K562 (cell line): ENCODE measurements at places on chromosomes 3 and 15. TPM values are rescaled to one million over a fixed set of nuclear protein-coding genes. Genes with fewer than 3 reads are reported as not detected.

Gene ACKR2
- total RNA-seq: 0.69 and 0.85 TPM in 2 replicates

Gene KLHL40
- total RNA-seq: not detected in 2 replicates

Gene CCR2
- total RNA-seq: not detected in 2 replicates

Gene GOLGA6L4
- total RNA-seq: 2.1 and 3.2 TPM in 2 replicates

Gene CLRN1
- total RNA-seq: not detected in 2 replicates

Gene CCR3
- total RNA-seq: not detected in 2 replicates

Gene ALAS1
- total RNA-seq: 24.3 and 27.6 TPM in 2 replicates

Gene PLS1
- total RNA-seq: 9.0 and 11.5 TPM in 2 replicates

Gene LNP1
- total RNA-seq: 3.0 and 3.4 TPM in 2 replicates

Gene THSD4
- 0.04 and 0.18 TPM in 2 replicates for total RNA-seq

Gene A4GNT
- total RNA-seq: not detected in 2 replicates

Gene GOLGA8G
- total RNA-seq: not detected in 2 replicates

GRCh38 chr15:56088389-56088788 is 95.0 kb upstream of the NEDD4 start:
- DNase-seq: no peak

GRCh38 chr15:77030928-77031375 is 36.0 kb downstream of the PSTPIP1 start:
- no peak for DNase-seq

GRCh38 chr15:34652726-34653033 is 69.2 kb upstream of the GOLGA8B start:
- DNase-seq: no peak

DNA sequence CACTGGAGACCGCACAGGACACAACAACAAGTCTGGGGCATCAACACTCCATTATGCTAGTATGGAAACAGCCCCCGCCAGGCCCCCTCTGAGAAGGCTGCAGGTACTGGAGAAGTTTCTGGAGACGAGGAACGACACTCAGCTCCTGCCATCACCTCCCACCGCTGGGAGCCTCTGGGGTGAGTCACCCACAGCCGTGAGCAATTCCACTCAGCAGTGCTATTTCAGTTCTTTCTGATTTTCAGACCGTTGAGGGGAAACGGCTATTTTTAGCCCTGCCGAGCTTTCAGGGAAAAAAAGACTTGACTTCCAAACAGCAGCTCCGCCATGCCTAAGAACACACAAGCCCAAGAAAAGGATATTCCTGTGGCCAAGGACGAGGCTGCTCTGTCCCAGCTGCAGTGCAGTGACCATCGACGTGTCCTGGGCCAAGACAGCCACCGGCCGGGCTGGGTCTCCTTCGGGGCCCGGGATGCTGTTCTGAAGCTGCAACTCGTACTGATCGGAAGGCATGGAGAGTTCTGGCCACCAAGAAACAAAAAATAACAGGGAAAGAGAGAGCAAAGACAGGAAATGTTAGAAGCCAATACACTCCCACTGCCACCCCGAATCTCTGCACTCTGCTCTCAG is 40.8 kb downstream of the NUP210 start:
- DNase-seq: no peak

GRCh38 chr3:190733591-190734146 is 128.8 kb downstream of the GMNC start:
- DNase-seq: no peak

DNA sequence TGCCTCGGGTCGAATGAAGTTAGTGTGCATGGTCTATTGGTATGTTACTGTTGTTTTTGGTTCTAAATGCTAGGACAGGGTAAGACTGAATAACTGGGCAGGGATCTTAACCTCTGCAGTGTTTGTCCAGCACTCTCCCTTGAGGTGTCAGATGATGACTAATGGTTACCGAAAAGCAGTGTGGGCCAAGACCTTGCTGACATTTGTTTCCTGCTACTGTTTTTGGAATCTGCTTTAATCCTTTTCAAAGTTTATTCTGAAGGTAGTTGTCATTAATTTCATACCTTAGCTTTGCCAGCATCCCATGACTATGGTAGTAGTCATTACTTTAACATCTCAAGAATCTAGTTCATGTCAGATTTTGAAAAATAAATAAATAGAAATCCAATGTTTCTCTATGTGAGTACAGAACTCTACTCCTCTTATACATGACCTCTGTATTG is 117.0 kb downstream of the P3H2 start:
- no peak for DNase-seq

DNA sequence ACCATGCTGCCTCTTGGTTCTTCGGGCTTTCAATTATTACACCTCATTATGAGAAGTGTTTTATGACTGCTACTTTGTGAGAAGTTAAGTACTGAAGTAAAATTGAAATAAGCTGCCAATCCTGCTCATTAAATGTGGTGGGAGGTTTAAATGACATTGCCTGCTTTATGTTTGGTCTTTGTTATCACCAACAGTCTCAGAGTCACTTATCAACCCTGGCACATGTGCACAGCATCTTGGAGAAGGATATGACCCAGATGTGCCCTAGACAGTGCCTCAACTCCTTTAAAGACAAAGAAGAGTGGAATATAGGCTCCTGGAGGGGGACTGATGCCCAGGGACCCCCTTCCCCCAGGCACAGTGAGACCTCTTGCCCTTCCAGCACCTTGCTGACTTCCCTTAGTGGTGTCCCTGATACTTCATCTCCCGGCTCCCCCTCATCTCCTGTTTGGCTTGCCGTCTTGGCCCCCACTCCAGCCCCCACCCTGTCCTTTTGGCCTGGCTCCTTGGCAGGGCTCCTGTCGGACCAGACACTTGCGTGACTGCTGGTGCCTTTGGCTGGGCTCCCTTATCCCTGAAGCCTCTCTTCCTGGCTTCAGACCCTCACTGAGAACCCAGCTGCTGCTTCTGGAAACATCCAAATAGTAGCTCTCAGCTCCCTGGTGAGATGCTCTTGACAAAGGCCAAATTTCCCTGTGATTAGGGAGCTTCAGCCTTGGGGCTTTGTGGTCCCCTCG is 39.8 kb downstream of the ARHGAP31 start:
- no peak for DNase-seq

GRCh38 chr3:9398700-9399336 is 1.4 kb downstream of the SETD5 start:
- DNase-seq: no peak

DNA sequence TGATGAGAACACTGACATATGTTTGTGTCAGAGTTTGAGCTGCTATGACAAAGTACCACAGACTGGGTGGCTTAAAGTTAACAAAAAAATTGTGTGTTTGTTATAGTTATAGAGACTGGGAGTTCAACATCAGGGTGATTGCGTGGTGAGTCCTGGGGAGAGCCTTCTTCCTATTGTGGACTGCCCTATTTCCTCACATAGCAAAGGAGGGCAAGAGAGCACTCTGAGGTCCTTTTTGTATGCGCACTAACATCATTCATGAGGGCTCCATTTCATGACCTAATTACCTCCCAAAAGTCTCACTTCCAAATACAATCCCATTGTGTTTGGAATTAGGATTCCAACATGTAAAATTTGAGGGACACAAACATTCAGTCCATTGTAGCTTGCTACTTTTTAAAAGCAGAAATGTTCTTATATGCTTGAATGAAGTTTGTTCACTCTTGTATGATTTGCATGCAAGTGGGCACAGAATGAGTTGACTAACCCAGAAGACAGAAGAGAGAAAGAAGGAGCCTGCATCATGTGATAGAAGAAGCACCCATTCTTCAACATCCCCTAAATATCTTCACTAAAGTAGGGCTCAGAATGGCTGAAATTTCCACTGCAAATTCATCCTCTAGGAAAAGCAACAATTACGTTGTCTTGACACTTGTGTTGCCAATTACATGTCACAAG is 18.9 kb upstream of the ALCAM start:
- DNase-seq: no peak

- DNase-seq: no peak
Measured at GRCh38 chr15:47395076-47395475, 322.2 kb upstream of the SEMA6D start.

- peak; percentile 76 for DNase-seq
Measured at GRCh38 chr3:39990532-39990931, 181.1 kb downstream of the MYRIP start.

- DNase-seq: peak; percentile 75
Measured at GRCh38 chr3:51974963-51975851, at the start of gene ABHD14A. Gene ABHD14A (plus strand): TSS chr3:51975064. CDS start chr3:51975136, 72 bp downstream.

DNA sequence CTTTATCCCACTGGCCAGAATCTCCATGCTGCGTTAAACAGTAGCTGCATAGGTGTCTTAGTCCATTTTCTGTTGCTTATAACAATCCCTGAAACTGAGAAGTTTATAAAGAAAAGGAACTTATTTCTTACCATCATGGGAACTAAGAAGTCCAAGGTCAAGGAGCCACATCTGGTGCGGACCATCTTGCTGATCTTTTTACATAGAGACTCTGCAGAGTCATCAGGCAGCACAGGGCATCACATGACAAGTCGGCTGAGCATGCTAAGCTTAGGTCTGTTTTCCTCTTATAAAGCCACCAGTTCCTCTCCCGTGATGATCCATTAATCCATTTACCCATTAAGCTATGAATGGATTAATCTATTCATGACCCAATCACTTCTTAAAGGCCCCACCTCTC is 22.4 kb upstream of the FAM174B start:
- DNase-seq: no peak

DNA sequence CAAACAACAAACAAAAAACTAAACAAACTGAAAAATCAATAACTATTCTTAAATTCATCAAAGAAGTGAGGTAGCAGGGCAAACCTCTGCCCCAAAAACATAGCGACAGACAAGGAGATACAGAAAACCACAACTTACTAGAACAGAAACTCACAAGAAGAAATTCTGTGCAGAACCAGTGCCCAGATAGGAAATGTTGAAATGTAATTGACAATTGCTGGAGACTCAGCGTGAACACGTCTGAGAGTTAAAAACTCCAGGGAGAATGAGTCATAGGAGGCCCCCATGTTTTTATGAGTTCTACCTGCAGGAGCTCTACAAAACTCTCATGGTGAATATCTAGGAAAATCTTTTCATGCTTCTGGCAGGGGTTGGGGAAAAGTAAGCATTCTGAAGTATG is 95.5 kb upstream of the SETMAR start:
- no peak for DNase-seq

- DNase-seq: no peak
Measured at GRCh38 chr3:173733029-173733652, 335.6 kb downstream of the NLGN1 start.

DNA sequence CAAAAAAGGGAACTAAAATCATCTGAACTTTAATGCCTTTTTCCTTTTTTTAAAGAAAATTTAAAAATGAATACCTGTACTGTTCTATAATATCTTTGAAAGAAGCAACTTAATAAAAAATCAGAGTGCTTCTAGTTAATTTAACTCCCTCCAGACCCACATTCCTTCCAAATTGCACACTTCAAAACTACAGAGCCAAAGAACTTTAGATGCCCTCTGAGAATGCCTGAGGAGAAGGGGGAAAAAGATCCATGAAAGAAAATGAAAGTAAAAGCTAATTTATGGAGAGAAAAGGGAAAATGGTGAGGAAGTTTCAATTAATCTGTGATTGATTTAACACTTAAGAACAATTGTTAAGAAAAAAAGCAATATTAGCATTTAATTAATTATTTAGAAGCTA is 1141.6 kb downstream of the IGSF11 start:
- DNase-seq: no peak

DNA sequence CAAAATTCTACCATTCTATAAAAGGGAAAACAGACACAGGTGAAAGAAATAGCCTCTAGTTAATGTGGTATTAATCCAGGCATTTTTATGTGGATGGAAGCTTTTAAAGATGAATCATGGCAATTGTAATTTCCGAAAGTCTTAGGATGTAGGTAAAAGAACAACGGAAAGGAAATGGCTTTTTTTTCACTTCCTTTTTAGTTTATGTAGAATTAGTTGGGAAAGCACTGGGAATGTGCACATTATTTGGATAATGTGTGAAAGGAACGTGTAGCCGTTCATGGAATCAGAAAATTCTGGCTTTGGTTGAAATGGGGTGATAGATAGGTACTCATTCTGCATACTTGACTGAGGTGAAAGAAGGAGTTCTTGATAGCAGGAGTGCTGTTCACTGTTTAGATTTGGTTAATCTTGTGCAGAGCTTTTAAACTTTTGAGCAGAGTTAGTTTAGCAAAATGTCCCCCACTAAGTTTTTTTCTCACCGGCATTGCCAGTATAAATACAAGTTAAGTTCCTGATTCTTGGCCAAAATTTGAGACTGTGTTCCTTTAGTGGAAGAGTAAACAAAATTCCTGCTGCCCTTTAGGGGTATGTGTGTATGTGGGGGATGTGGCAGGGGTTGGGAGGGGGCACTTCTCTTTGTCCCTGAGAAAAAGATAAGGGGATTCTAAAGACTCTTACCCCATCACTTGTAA is 20.2 kb upstream of the UTS2B start:
- DNase-seq: no peak

GRCh38 chr3:46670000-46670890 is 23.2 kb downstream of the ALS2CL start:
- DNase-seq: no peak

GRCh38 chr15:88299497-88299896 is 43.0 kb upstream of the NTRK3 start:
- DNase-seq: no peak

DNA sequence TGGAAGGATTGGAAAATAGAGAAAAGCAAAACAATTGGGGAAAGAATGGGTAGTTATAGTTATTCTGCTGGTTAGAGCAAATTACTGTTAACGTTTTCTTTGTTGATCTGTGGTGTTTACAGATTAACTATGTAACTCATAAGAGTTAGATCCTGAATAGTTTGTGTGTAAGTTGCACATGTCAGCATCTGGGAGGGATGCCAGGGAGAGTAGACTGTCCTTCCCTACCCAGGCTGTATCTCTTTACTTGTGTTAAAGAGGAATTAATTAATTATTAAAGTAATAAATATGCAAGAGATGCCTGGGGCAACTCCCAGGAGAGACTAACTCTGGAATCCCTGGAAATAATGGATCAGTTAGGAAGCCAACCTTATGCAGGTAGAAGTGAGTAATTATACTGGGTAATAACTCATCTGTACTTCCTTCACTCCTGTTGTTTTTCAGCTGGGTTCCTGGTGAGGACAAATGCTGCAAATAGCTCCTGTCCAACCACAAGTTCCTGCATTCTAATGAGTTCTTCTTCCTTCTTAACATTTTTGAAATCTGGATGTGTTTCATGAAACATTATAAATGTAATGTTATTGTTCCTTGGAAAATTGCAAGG is 18.9 kb downstream of the GHRL start:
- DNase-seq: no peak

DNA sequence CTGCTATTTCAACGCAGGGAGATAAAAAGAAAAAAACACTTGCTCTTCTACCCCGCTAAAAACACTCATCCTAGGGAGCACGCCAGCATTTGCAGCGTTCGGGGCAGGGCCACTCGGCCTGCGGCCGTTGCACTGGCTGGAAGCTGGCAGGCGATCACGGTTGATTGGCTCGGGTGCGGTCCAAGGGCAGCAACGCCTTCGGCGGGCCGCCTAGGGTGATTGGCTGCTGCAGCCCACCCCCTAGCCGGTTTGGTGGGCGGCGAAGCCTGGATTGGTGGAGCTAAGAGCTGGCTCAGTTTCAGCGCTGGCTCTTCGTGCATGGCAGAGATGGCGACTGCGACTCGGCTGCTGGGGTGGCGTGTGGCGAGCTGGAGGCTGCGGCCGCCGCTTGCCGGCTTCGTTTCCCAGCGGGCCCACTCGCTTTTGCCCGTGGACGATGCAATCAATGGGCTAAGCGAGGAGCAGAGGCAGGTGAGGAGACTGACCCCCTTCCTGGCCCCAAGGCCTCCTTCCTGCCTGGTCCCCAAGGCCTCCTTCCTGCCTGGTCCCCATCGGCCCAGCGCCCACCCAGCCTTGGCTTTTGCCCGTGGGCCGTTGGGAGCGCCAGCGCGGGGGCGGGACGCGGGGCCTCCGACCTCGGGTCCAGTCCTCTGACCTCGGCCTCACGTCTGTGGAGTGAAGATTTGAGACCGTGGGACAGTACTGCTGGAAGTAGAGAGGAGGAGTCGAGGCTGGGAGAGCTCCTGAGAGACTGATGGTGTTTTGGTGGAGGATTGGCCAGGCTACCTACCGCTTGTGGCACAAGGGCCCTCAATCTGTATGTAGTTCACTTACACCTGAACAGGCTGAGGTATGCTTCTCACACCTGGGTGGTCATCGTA is at the start of gene IVD:
IVD (plus strand) TSS at position 295 of the 881 bp plus-strand sequence; CDS start at position 328, 33 bp downstream.
- no peak for DNase-seq
